ENCODE measurements at places on chromosomes 11 and 22.

- no peak overlapping the region for H3K4me3 ChIP-seq
- no peaks in the 10 kb centered on the region for H3K4me1 ChIP-seq
- no peak for DNase-seq
Measured at GRCh38 chr11:8217136-8217535, 46.5 kb downstream of the LMO1 start.

GRCh38 chr11:87740968-87741367 lies 434.3 kb downstream of the RAB38 start:
- no peaks in the 10 kb centered on the region for H3K36me3 ChIP-seq
- H3K27me3 ChIP-seq = no peaks in the 10 kb centered on the region
- H3K27ac ChIP-seq = no peak overlapping the region
- DNase-seq = no peak

DNA sequence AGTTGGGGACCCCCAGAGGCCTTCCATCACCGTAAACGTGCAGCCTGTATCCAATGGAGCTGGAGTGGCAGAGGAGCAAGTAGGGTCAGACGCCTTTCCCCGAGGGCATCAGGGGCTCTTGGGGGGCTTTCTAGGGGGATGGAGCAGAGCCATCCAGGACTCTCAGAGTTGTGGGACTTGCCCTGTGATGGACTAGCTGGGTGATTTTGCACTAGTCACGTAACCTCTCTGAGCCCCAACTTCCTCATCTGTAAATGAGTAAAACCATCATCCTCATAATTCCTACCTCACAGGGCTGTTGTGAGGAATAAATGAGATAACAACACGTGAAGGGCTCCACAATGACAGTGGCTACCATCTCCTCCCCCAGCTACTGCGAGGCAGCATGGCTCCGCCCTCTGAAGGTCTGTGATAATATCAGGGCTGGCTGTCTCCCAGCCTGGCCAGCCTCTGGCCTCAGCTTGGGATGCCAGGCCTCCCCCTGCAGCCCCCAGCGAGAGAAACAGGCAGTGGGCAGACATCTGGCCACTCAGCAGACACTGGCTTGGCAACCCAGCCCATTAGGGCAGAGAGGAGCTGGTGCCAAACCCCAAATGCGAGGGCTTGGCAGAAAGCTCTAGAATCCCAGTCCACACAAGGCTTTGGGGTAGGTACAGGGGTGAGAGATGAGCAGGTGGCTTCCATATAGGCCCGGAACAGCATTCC lies 6.7 kb downstream of the USP2 start:
- H3K27ac ChIP-seq = no peak overlapping the region
- H3K4me3 ChIP-seq = peak overlapping the region; percentile 11
- peak; percentile 66 for DNase-seq
- peaks cover 34% of the 10 kb centered on the region for H3K36me3 ChIP-seq
- H3K27me3 ChIP-seq = no peaks in the 10 kb centered on the region

DNA sequence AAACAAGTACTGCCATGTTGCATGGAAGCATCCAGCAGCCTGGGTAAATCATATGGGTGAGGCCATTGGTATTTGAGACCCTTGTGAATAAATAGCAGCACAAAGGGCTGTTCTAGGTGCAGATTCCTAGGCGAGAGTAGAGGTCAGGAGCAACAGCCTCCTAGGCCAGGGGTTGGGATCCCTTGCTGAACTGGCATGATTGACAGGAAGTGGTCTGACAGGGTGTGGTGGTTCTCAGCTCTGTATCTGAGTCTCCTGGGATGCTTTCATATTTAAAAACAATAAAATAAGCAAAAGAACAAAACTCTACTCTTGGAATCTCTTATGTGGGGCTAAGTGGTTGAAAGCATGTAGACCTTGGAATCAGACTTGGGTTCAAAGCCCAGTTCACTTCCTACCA lies 35.8 kb downstream of the INSC start:
- no peaks in the 10 kb centered on the region for H3K36me3 ChIP-seq
- H3K27ac ChIP-seq = no peak overlapping the region
- H3K4me3 ChIP-seq = no peak overlapping the region
- no peaks in the 10 kb centered on the region for H3K4me1 ChIP-seq
- no peak for DNase-seq

DNA sequence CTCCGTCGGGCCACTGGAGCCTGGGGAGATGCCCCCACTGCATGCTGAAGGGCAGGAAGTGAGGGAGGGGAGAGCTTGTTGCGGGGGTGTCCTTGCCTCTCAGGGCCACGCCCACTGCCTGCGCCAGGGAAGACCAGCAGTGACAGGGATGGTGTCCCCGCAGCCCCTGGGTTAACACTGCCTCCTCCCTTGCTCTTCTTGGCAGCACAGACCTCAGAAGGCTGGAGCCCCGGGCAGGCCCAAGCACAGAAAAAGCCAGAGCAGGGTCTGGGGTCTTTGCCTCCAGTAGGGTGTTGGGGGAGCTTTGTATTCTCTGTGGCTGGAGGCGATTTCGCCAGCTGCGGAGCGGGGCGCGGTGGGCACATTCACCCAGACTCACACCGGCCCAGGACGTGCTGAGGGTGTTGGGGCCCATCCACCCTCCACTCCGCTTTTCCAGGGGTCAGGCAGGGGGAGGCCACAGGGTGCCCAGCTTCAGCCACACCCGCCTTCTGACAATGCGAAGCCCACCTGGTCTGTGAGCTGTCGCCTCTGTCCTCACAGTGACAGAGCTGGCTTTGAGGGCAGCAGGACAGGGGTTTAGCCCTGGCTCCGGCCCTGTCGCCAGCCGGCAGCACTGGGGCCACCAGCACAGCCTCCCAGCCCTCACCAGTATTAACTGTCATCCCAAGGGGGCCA lies 83.7 kb downstream of the CDKN1C start:
- DNase-seq = peak; percentile 12
- no peaks in the 10 kb centered on the region for H3K36me3 ChIP-seq
- H3K27ac ChIP-seq = no peak overlapping the region

GRCh38 chr11:71423181-71423790 lies 24.9 kb downstream of the DHCR7 start:
- H3K36me3 ChIP-seq = no peaks in the 10 kb centered on the region
- no peaks in the 10 kb centered on the region for H3K4me1 ChIP-seq
- no peak overlapping the region for H3K4me3 ChIP-seq
- no peak for DNase-seq

DNA sequence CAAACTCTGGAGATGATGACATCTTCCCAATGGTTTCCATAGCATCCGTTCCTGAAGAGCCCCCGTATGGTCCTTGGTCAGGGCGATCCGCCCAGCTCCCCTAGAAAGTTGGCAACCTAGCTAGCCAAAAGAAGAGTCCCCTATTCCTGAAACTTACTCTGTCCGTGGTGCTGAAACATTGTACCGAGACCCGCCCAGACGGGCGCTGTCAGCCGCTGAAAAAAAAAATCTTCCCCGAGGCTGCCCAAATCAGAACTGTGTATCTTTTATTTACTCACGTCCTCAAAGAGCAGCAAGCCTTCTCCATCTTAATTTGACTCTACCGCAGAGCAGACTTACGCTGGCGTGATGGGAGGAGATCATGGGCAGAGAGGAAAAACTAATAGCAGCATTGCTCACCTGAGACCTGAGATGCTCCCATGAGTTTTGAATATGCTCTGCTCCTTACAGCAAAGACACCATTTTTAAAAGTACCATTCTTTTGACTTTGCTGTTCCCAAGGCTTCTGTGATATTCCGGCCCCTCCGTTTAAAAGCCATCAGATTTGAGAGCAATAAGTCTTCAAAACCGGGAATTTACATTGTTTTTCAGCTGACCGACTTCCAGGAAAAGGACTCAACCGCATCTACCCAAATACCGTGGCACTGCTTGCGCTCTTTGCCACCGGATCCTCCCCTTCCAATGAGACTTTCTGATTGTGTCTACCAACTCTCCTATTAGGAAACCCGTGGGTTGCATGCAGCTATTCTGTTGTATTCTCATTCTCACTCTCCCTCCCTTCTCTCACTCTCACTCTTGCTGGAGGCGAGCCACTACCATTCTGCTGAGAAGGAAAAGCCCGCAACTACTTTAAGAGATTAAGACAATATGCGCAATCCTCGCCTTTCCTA lies at the start of gene SLC17A6:
SLC17A6 (plus strand) TSS at position 786 of the 890 bp plus-strand sequence. CDS start 153 bp downstream, outside the sequence.
- H3K4me1 ChIP-seq = no peaks in the 10 kb centered on the region
- peak; percentile 85 for DNase-seq
- H3K36me3 ChIP-seq = no peaks in the 10 kb centered on the region
- H3K4me3 ChIP-seq = peak within 1 kb of the TSS; percentile 5
- H3K27ac ChIP-seq = no peak within 1 kb of the TSS
- peaks cover 58% of the 10 kb centered on the region for H3K27me3 ChIP-seq

DNA sequence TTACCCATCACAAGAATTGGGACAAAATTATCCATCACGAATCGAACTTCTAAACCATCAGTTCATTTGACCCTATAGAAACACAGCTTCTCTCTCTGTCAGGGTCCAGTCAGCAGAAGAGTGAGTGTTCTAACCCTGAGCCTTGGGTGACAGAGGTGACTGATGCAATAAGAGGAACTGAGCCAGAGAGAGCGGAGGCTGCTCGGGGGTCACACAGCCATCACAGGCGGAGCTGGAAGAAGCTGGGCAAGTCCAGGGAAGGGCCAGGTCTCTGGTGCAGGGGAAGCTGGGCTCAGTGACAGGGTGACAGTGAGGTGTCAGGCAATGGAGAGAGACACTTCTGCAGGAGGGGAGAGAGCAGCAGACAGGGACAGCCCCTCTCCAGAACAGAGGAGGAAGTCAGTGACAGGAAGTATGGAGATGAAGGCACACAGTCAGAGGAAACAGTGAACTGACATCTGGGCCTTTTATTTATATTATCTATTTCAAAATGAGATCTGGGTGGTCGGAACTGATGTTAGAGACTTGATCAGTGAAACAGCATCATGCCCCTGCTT lies 184.0 kb upstream of the TBCEL start:
- no peaks in the 10 kb centered on the region for H3K36me3 ChIP-seq
- DNase-seq = no peak
- no peak overlapping the region for H3K27ac ChIP-seq
- no peaks in the 10 kb centered on the region for H3K4me1 ChIP-seq

DNA sequence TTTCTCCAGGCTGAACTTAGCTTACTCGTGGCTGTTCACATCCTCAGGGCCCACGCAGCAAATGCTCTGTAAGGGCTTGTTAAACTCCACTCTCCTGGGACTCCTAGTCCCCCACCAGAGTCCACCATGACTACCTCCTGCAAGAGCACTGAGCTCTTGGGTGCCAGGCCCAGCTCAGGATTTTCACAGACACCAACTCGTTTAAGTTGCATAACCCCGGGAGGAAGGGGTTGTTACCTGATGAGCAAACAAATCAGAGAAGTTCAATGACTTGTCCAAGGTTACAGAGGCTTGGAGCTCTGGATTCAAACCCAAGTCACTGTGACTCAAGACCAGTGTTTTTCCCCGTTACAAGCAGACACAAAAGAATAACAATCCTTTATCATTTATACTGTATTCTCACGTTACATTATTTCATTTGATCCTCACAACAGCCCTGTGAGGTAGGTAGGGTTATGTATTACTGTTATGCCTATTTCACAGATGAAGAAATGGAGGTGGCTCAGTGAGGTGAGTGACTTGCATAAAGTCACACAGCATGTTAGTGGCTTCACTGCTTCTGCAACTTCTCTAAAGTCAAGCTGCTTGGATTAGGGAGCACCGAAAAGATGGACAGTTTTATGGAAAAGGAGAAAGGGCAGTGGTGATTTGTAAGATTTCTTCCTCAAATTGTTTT lies 17.4 kb downstream of the KCTD21 start:
- no peak overlapping the region for H3K4me3 ChIP-seq
- H3K27me3 ChIP-seq = no peaks in the 10 kb centered on the region
- no peak overlapping the region for H3K27ac ChIP-seq
- no peak for DNase-seq

- H3K27ac ChIP-seq = no peak overlapping the region
- no peaks in the 10 kb centered on the region for H3K4me1 ChIP-seq
- peaks cover 45% of the 10 kb centered on the region for H3K36me3 ChIP-seq
- H3K4me3 ChIP-seq = no peak overlapping the region
- no peaks in the 10 kb centered on the region for H3K27me3 ChIP-seq
Measured at GRCh38 chr11:60891103-60891741, 15.2 kb downstream of the PRPF19 start.

- no peak overlapping the region for H3K4me3 ChIP-seq
- no peaks in the 10 kb centered on the region for H3K4me1 ChIP-seq
Measured at GRCh38 chr11:128767591-128768001, 73.7 kb downstream of the FLI1 start.

- H3K27ac ChIP-seq = no peak overlapping the region
- H3K4me1 ChIP-seq = peaks cover 2% of the 10 kb centered on the region
- H3K36me3 ChIP-seq = no peaks in the 10 kb centered on the region
- DNase-seq = no peak
- no peak overlapping the region for H3K4me3 ChIP-seq
Measured at GRCh38 chr11:66330931-66331330, 5.3 kb downstream of the RIN1 start.

GRCh38 chr11:118930094-118930712 lies 4.5 kb upstream of the BCL9L start:
- peak overlapping the region; percentile 82 for H3K4me3 ChIP-seq
- peaks cover 11% of the 10 kb centered on the region for H3K27me3 ChIP-seq
- H3K27ac ChIP-seq = peak overlapping the region; percentile 3
- no peaks in the 10 kb centered on the region for H3K36me3 ChIP-seq
- peaks cover 11% of the 10 kb centered on the region for H3K4me1 ChIP-seq
- peak; percentile 99 for DNase-seq

DNA sequence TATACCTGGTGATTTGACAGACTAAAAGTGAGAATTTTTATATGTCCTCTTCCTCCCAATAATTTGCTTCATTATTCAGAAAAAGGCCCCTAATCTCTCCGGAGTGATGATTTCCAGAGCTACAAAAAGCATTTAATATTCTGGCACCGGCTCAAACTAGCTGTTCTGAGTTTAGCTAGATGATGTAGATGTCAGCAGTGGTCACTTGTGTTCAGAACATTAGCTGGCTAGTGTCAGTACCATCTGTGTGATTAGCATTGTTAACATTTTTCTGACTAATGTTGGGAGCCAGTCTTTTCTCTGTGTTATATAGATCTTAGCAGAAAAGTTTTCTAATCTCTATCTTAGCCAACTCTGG lies 68.7 kb upstream of the RRM1 start:
- no peak overlapping the region for H3K4me3 ChIP-seq
- peaks cover 4% of the 10 kb centered on the region for H3K36me3 ChIP-seq
- no peaks in the 10 kb centered on the region for H3K27me3 ChIP-seq
- no peak overlapping the region for H3K27ac ChIP-seq
- no peaks in the 10 kb centered on the region for H3K4me1 ChIP-seq
- DNase-seq = no peak

DNA sequence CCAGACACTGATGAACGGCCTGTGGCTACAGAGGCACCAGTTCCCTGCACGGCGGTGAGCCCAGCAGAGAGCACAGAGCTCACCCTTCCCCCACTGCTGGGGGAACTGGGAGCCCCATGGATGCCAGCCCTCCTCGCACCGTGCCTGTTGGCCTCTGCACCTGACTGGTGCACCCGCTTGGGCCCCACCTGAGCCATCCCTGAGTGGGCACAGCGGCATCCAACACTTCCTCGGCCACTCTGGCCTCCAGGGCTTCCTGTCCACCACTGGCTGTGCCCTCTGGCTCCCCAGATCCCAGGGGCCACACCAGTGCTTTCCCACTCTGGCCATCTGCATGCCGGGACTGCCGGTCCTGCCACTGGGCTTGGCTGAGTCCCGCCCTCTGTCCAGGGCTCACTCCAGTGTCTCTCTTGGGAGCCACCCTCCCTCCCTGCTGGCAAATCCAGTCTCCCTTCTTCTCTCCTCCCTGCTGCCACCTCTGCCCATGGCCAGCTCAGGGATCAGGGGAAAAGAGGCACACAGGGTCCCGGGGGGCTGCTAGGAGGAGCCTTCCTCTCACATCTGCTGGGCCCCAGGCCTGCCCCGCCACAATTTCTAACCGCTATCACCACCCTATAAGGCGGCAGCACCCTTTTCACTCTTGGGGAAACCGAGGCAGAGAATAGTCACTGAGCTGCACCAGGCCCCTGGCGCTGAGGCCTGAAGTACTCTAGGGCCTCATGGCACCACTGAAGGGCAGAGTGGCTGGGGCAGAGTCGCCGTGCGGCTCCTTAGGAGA lies 33.0 kb downstream of the GNB1L start:
- no peak overlapping the region for H3K4me3 ChIP-seq
- no peaks in the 10 kb centered on the region for H3K27me3 ChIP-seq
- H3K4me1 ChIP-seq = no peaks in the 10 kb centered on the region
- no peak overlapping the region for H3K27ac ChIP-seq

Measured in endodermal cell (in vitro differentiated cells).